ENCODE measurements at places on chromosomes 7 and 10.
A peak's percentile ranks its signal among the peaks of the same experiment; 100 is the strongest.

DNA sequence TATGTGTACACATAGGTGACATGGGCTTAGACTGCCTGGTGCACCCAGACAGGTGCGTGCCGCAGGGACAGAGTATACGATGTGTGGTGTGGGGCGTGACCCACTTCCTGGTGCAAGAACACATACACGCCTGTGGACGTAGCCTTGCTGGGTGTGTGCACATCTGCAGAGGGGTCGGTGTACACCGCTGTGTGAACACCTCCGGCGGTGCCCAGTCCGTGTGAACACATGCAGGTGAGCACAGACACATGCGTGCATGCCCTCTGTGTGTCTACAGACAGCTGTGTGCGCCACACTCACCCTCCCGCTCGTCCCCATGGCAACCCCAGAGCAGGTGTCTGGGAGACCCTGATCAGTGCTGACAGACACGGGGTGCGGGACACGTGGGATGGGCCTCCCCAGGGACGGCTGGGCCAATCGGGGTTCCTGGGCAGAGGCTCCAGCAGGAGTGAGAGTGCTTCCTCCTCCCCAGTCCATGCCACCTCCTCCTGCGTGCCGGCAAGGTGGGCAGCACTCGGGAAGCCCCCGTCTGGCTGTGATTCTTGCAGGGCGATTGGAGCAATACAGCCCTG is 23.4 kb downstream of the ELFN1 start:
- no peak for DNase-seq

GRCh38 chr7:2124604-2125345 is 108.0 kb downstream of the MAD1L1 start:
- no peak for DNase-seq

- no peak for DNase-seq
These were observed 703.7 kb upstream of the FZD8 start for GRCh38 chr10:36345807-36346206.

- peak; percentile 12 for DNase-seq
These were observed 176.5 kb downstream of the TCF7L2 start for GRCh38 chr10:113126229-113127201.

DNA sequence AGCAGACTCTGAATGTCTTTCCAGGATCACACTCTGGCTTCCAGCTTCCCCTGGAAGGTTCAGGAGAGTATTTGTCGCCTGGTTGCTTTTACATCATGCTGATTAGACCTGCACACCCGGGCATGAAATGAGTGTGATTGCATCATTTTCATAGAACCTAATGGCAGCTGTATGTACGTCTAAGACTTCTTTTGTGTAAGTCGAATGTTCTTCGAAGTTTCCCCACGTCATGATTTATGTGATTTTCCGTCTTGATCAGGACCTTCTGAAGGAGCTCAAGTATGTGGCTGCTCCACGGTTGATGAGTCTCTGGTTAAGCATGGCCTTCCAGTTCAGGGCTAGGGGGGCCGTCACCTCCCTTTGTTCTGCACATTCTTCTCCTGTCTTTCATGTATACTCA is 4.5 kb downstream of the EIF4H start:
- no peak for DNase-seq

DNA sequence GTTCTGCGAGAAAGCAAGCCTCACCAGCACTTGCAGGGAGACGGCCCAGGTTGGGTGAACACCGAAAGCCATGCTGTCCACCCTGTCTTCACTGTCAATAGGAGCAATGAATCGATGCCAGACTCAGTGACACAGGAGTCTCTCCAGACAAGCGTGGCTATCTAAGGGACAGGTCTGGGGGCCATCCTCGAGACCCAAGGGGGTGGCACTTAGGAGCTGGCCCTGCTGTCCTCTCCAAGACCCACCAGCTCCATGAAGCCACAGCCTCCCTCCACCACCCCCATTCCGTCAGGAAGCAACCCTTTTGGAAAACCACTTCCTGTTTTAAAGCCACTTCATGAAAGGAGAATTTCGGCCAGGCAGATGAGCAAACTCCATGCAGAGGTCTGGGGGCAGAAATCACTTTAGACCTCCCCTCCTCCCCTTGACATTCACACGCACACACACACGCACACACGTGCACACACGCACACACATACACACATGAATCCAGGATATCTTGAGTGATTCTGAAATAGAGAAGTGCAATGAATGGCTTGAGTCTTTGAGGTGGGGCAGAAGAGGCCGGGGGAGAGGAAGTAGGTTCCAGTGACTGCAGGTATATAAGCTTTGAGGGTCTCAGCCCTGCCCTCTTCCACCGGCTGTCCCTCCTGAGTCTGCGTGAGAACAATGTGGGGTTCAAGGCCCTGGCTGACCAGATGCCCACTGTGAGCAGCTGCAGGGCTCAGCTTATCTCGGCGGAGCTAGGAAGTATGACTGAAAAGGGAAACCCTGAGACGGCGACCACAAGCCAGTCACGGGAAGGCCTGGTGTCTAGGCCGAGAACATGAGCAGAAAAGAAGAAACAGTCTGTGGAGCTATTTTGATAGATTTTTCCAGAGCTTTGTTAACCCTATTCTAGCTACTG is 25.0 kb downstream of the RGS10 start:
- no peak for DNase-seq

DNA sequence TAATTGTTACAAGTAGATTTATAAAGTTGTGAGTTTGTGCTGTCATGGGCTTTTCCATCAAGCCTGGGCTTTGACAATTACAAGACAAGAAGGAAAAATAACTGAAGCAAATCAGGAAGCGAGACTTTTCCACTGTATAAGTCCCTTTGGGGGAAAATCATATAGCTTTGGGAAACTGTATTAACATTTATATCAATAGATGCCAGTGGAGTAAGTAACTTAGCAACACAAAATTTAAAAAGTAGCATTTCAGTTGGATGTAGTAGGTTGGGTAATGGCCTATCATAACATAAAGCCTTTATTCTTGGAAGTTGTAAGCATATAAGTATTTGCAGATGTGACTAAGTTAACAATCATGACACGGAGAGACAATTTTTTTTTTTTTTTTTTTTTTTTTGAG is 931.1 kb downstream of the CNTNAP2 start:
- DNase-seq: no peak

GRCh38 chr10:35194906-35195305 is 68.3 kb downstream of the CREM start:
- no peak for DNase-seq

GRCh38 chr7:91068136-91068795 is 196.0 kb upstream of the FZD1 start:
- DNase-seq: no peak

DNA sequence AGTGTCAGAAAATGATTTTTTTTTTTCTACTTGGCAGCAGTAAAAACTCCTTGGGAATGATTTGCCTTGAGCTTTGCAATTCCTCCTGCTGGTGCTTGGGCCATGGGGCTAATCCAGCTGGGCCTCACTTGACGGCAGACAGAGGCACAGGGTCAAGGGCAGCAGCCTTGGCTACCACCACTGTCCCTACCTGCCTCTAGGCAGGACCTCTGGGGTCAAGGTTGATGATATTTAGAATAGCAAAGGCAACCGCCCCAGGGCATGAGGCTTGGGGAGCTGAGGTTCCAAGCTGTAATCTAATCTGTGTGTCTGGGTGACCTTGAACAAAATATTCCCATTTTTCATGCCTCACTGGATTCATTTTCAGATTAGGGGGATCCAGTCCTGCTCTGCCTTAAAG is 327.4 kb downstream of the PLXNA4 start:
- DNase-seq: no peak

DNA sequence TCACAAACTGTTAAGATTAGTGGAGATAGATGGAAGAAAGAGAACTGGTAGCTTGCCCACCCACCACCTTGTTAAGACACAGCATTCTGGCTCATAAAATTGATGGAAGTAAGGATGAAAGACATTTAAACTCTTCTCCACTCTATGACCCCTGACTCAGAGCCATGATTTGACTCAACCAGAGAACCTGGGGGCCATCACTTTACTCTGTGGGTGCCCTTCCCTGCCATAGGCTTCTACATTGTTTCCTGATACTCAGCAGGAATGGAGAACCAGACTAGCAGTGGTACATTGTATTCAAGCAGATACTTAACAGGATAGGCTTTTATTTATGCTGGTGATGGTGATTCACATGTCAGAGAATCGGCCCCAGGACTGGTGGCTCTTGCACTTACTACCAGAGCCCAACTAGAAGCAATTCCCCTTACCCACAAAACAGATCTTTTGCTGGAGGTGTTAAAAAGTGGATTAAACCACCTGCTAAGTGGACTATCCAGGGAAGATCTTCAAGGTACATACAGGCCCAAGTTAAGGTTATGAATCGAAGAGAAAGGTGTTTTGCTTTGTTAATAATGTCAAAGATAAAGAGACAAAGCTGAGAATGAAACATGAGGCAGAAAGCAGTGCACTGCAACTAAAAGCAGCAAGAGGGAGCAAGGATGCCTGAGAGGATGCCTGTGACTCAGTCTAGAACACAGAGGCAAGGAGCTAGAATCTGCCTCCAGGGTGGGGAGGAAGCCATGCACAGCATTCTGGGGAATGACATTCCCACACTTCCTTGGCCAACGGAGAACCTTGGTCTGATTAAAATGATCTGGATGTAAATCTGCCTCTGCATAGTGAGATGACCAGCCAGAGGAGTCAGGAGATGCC is 36.0 kb upstream of the GLI3 start:
- DNase-seq: no peak

DNA sequence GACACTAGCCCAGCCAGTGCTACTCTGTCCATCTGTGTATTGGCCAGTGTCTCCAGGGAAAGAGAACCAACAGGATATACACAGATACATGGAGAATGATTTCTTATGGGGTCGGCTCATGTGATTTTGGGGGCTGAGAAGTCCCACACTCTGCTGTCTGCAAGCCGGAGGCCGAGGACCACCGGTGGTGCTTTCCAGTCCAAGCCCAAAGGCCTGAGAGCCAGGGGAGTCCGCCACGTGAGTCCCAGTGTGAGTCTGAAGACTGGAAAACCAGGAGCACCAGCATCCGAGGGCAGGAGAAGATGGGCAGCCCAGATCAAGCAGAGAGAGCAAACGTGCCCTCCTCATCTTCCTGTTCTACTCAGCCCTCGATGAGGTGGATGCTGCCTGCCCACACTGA is 71.5 kb downstream of the C10orf143 start:
- DNase-seq: no peak

DNA sequence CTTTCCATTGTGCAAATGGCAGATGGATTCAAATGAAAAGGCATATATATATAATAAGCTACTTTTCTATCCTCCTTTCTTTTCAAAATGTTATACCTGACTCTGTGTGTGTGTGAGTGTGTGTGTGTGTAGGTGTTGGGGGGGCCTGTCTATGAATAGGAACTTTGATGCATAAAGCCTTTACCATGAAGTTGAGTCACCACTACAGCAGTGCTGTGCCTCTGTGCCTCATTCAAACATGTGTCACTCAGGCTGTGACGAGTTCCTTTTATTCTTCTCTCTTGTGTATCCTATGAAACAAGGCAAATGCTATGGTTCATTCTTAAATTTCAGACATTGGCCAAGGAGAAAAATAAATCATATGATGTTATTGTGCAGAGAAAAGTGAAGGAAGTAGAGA is 52.7 kb upstream of the DKK1 start:
- DNase-seq: no peak

GRCh38 chr7:128893251-128894100 is 17.0 kb downstream of the KCP start:
- no peak for DNase-seq

GRCh38 chr7:112201411-112201810 is 4.8 kb downstream of the DOCK4 start:
- no peak for DNase-seq

GRCh38 chr7:101235522-101235921 is 2.1 kb downstream of the CLDN15 start:
- no peak for DNase-seq

- DNase-seq: no peak
These were observed 945 bp downstream of the ADO start for GRCh38 chr10:62805231-62806099.

DNA sequence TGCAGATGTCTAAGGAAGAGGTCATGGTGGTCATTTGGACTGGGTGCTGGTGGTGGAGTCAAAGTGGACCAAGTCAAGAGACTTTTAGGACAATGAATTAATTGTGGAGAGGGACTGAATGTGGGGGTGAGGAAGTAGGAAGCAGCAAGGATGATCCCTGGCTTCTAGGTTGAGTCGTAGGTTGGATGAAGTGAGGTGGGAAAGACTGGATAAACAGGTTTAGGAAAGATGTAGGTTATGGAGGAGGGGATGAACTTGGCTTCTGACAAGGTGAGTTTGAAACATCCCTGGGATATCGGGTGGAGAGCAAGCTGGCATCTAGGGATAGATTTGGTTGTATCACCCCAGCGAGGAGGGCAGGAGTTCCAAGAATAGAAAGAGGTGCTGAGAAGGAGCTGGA is 7.6 kb downstream of the SEMA4G start:
- DNase-seq: no peak

DNA sequence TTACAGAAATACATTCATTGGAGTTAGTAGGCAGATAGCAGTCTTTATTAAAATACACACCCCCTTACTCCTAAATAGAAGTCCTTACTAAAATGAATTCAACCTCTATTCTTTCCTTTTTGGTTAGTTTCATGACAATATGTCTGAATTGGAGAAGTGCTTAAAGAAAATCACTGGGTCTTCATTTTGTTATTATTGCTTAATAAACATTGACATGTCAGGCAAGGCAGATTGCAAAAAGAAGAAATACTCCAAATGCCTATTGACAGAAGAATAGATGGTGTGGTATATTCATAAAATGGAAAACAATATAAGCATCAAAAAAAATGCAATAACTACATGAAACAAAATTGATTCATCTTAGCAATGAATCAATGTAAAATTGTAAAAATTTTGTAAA is 135.5 kb downstream of the TMEM26 start:
- DNase-seq: no peak

- no peak for DNase-seq
These were observed 5.3 kb downstream of the ATP5MF start for GRCh38 chr7:99460651-99461050.

DNA sequence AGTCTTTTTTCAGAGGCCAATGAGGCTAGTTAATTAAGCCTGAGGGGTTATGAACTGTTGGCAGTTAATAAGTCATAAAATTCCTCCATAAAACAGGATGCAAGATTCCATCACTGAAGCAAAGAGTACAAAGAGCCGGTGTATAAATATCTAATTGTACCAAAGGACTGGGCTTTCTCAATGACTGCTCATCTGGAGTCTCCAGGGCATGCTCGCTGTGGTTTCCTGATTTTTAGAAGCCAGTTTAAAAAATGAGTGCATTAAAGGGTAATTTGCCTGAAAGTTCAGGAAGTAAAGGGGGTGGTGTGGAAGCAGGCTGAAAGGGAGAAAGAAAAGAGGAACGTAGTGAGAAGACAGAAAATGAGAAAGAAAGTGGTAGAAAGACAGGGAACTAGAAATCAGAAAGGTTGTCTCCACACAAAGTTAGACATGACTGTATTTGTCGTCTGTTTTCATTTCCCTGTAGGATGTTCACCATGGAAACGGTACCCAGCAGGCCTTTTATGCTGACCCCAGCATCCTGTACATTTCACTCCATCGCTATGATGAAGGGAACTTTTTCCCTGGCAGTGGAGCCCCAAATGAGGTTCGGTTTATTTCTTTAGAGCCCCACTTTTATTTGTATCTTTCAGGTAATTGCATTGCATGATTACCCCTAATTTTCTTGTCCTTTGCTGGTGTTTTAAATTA is 282.3 kb downstream of the TWIST1 start:
- DNase-seq: no peak
